ENCODE measurements at places on chromosomes 3 and 15.

DNA sequence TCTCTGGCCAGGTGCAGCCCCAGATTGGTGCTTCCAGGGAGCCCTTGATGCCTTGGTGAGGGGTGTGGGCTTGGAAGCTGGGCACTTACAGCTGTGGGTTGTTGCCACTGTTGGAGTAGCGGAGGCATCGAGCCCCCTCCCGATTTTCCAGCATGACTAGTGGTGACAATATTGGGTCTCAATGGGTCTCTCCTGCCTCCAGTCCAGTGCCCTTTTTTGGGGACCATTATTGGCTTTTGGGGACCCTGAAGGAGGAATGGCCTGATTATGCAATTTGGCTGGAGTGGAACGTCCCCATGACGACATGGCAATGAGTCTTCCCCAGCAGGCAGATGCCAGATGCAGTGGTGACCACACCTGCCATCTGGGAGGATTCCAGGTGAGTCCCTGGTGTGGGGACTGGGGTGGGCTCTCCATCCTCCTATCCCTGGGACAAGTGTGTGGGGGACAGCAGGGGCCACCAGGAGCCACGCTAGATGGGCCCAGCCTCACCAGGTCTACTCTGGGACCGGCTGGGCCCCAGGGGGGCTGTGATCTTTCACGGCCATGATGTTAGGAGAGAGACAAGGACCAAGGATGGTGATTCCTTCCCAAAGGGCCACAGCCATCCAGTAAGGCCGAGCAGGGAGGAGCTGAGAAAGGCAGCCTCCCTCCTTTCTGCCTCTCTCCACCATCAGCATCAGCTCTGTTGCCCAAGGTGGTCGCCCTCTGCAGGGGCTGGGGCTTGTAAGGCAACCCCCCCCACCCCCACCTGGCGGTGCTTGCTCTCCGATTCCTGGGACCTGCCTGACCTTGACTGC, 196.8 kb downstream of the GOLGA6L6 start:
- no peak for DNase-seq

GRCh38 chr3:139225548-139225947, 118.3 kb upstream of the MRPS22 start:
- DNase-seq: peak; percentile 15

DNA sequence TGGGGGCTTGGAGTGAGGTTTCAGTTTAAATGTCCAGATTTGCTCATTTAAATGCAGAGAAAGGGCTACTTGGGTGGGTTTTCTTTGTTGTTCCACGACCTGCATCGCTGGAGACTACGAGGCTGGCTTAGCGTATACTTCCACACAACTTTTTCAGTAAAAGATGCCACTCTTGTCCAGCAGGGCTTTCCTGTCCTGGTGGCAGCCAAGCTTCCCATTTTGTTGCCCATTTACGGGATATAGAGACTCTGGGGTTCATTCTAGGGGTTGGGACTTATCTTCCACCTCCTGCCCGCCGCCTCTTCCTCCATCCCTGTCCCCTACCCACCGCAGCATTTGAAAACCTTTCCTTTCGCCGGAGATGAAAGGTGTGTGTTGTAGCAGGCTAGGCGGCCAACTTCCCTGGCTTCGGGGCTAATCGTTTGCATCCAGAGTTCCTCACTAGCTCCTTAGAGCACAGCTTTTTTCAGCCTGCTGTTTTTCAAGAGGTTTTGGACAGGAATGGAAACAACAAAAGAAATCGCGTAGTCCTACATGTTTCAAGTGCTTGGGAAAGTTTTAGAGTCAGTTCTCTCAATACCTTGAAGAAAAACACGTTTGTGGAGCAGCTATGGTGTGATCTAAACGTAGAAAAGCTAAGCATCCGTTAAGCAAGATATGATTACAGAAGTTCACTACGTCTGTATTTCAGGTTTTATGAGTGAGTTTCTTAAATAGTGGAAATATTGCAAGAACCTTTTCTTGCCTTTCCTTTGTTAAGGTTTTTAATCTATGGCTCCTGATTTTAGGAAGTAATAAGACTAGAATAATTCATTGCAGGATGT, 843 bp downstream of the CHRNA5 start:
- DNase-seq: peak; percentile 62

DNA sequence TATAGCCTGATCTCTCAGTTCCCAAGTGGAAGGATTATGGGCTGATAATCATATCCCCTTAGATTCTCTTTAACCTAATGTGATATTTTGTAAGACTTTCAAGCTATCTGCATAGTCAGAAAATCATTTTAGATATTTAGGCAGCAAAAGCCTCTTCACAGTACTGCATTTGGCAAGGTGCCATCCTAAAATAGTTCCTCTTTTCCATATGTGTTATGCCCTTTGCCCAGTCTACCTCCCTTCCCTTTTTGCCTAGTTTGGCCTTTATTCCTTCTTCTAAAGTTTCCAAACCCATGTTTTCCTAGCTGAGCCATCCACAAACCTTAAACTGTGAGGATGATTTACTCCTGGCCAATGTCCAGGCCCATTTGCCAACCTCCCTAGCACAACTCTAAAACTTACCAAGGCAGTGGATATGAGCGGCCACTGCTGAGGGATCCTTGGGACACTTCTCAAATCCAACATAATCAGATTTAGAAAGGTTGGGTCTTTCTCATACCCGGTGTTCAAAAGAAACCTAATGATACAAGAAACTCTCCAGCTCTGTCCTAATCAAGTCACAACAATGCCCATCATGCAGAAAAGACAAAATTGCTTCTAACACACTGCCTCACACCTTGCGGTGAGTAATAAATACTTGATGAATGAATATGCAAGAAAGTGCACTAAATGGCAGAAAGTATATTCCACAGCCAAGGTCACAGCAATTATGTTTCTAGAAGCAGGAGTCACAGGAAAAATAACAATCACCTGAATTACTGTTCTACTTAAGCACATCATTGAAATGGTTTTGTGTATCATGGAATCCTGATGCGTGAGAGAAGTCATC, 493.9 kb downstream of the NLGN1 start:
- no peak for DNase-seq

DNA sequence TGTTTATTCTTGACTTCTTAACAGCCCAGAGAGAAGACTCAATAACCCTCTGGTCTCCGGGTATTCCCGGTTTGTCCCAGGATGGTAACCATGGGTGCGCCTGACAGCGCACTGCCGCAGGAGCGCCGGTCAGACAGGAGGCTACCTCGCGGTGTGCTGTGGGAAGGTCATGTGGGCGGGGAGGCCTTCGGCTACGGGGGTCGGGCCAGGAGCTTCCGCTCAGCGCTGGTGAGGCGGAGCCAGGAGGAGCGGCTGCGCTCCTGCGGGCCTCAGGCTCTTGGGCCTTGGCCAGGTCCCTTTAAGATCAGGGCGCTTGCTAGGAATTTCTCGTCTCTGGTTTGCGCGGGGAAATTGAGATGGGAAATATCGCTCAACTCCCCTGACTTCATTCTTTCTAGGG, 182.3 kb upstream of the NDN start:
- no peak for DNase-seq

- no peak for DNase-seq
Measured at GRCh38 chr15:77674327-77674726, 41.6 kb upstream of the LINGO1 start.

GRCh38 chr3:45010811-45011333, 15.2 kb upstream of the CLEC3B start:
- no peak for DNase-seq

GRCh38 chr3:87420171-87420570, 143.8 kb upstream of the POU1F1 start:
- no peak for DNase-seq

GRCh38 chr15:71011503-71012155, 103.6 kb upstream of the THSD4 start:
- peak; percentile 60 for DNase-seq

GRCh38 chr15:99566157-99566897, 543 bp downstream of the MEF2A start:
- no peak for DNase-seq

DNA sequence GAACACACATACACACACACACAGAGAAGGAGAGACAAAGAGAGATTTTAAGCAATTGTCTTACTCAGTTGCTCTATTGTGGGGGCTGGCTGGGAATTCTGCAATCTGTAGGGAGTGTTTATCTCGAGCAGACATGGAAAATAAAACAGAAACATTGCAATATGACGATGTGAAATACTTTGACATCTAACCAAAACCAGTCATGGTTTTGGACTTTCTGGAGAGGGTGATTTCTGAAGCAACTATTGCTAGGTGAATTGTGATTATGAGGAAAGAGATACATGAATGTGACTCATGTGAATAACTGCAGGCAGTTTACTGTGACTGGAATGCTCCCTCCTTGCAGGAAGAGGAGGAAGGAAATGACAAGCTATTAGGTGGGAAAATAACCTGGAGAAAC, 12.3 kb upstream of the PHLDB2 start:
- no peak for DNase-seq

DNA sequence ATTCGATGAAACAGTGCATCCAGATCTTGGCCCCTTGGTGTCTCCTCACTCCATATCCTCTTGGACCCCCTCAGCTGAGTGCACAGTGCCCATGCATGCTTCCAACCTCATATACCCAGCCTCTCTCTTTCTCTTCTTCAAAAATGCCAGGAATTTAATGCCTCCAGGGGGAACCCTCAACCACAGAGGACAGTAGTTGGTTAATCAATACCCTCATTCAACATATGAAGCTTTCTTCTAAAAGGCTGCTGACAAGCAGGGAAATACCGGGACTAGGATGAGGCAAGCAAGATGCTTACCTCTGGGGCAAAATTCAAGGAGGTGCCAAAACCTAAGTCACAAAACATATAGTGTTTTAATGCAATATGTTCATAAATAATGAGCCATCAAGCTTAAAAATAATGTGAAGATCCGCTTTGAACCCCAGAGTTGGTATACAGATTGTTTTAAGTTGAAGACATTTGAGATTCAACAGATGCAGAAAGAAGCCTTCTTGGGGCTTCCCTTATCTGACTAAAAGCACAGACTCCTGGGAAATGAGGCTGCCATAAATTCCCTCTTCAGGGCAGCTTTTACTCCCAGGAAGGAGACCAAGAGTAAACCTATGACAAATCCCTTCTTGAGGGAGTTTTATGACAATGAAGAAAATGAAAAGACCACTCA, 48.2 kb upstream of the FHIT start:
- DNase-seq: no peak

DNA sequence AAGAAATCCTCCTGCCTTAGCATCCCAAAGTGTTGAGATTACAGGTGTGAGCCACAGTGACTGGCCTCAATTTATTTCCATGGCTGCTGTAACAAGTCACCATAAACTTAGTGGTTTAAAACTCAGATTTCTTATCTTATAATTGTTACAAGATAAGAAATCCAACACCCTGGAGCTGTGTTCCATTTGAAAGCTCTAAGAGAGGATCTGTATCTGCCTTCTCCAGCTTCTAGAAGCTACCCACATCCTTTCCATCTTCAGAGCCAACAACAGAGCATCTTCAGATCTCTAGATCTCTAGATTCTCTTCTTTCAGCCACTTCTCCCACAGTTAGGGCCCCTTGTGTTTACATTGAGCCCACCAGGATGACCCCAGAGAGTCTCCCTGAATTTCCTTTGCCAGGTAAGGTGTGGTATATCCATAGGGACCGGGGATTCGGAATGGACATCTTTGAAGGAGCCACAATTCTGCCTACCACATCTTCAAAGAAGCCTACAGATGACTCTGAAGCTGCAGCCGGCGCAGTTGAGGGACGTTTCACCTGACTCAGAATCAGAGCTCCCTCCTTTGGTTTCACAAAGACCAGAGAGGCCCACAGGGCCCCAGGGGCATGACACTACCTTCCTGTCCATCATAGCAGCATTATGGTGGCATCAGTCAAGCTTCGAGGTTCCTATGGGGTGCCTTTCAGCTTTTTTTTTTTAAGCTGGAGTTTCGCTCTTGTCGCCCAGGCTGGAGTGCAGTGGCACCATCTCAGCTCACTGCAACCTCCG, 87.0 kb upstream of the IGF1R start:
- no peak for DNase-seq

- peak; percentile 8 for DNase-seq
Measured at GRCh38 chr15:70036585-70037291, 61.0 kb downstream of the TLE3 start.

- no peak for DNase-seq
Measured at GRCh38 chr3:151935446-151935845, 62.0 kb downstream of the SUCNR1 start.

- DNase-seq: no peak
Measured at GRCh38 chr15:87805117-87805820, 451.3 kb downstream of the NTRK3 start.

GRCh38 chr15:75195766-75196241, 5.9 kb upstream of the C15orf39 start:
- DNase-seq: no peak

DNA sequence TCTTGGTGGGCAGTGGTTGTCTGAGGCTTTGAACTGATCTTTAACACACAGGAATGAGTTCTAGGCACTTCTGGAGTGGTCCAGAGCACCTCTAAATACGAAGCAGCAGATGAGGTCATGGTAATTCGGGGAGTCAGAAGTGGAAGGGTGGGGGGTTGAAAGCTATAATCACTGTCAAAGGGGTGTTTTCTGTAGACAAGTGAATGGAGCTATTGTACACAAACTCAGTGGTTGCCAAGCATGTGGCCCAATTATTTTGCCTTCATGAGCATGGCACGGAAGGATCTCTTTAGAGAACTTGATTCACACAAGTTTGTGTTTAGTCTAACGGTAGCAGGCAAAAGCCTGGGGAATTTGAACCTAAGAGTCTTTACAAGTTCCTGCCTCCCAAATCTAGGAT, 6.3 kb downstream of the FRMD5 start:
- no peak for DNase-seq

- DNase-seq: peak; percentile 74
Measured at GRCh38 chr3:134212967-134213665, 37.5 kb downstream of the RYK start.

DNA sequence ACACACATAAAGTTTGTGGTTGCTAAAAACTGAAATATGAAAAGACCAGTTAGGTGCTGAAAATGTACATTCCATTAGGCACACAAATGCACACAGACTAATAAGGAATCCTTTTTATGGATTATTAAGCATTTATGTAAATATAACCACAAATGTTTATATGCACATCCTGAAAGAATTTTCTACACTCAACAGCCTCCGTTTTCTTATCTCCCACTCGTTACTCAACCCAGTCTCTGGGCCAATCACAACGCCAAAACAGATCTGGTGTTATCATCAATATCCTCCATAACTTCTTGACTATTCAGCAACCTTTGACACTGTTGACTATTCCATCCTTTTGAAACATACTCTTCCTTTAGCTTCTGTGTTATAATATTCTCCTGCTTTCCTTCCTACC, 136.4 kb downstream of the ATP8B4 start:
- no peak for DNase-seq

DNA sequence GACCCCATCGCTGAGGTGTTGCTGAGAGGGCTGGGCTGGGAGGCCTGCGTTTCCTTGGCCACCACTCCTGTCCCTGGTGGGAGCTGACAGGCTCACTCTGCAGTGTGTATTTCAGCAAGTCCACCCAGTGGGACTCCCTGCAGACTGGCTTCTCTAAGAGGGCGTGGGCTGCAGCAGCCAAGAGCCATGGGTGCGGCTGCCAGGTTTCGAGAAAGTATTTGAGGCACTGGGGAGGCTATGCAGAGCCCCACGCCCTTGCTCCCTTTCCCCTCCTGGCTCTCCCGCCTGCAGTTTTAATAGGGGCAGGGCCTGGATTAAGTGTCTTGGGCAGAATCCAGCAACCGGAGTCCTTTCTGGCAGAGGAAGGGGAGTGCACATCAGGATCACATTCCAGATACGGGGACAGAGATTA, 242.1 kb downstream of the THSD4 start:
- peak; percentile 88 for DNase-seq
